ENCODE measurements at places on chromosomes 7 and 10. TPM values are rescaled to one million over a fixed set of nuclear protein-coding genes. Genes with fewer than 3 reads are reported as not detected.

- H3K27ac ChIP-seq: no peak overlapping the region
- H3K4me1 ChIP-seq: no peaks in the 10 kb centered on the region
- H3K36me3 ChIP-seq: no peaks in the 10 kb centered on the region
- no peaks in the 10 kb centered on the region for H3K27me3 ChIP-seq
Measured at GRCh38 chr10:86700851-86701617, 32.7 kb downstream of the LDB3 start.

DNA sequence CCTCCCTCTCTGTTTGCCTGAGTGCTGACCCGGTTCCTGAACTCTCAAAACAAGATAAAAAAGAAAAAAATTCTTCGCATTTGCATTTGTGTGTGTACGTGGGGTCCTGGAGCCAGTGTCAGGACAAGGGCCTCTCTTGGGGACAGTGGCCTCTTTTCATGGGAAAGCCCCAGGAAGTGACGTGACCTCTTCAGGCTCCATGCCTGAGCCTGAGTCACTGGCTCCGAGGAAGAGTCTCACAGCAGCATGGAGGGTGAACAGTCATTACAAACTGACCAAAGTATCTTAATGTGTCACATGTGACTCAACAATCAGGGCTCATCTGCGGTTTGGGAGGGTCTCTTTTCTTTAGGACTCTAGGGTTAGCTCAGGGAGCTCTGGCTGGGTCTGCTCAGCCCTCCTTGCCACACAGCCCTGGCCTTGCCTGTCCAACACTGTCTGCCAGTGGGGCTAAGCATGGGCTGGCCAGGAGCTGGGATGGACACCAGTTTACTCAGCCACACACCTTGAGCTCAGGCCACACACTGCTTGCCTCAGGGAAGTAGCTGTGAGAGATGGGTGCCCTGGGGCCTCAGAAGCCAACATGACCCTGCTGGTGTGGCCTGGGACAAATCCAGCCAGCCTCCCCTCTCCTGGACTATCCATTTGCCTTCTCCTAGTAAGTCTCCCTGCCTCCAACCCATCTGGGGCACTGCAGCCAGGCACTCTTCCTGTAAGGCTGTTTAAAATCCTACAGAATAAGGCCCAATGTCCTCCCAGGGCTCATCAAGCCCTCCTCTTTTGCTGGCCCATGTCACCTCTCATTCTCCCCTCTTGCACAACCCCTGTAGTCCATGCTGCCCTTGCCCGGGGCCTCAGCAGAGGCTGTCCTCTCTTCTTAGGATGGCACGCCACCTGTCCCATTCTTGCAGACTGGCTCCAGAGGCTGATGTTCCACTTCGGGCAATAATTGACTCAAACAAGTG lies 10.5 kb downstream of the TMEM273 start:
- H3K36me3 ChIP-seq: no peaks in the 10 kb centered on the region
- DNase-seq: no peak
- H3K4me1 ChIP-seq: no peaks in the 10 kb centered on the region
- no peak overlapping the region for H3K4me3 ChIP-seq
- no peaks in the 10 kb centered on the region for H3K27me3 ChIP-seq

DNA sequence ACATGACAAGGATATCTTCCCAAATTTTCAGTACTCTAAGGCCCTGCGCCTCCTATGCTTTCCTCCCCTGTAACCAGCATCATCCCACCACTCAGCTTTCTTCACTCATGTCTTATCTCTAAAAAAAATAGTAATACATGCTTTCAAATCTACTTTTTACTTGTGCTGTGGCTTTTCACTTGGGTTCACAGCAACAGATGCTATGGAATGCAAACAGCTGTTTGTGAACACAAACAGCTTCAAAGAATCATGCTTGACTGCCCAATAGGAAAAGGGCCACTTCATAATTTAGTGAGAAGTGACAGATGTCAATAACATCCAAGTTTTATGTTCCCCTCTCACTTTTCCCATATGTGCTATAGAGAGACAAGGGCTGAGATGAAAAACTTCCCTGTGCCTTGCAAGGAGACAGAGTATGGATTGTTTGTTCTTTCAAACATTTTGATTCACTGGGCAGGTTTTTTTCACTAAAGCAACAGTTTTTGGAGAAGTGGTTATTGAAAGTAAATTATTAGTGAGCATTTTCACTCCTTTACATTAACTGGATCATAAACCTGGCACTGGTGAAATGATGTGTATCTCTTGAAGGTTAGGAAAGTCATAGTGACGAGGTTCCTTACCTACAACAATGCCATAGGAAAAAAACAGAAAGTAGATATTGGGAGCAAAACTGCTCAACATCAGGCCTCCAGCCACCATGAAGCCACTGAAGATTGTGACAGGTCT lies 37.3 kb downstream of the SLC16A9 start:
- no peak overlapping the region for H3K4me3 ChIP-seq
- no peak overlapping the region for H3K27ac ChIP-seq
- H3K36me3 ChIP-seq: no peaks in the 10 kb centered on the region
- no peaks in the 10 kb centered on the region for H3K27me3 ChIP-seq

DNA sequence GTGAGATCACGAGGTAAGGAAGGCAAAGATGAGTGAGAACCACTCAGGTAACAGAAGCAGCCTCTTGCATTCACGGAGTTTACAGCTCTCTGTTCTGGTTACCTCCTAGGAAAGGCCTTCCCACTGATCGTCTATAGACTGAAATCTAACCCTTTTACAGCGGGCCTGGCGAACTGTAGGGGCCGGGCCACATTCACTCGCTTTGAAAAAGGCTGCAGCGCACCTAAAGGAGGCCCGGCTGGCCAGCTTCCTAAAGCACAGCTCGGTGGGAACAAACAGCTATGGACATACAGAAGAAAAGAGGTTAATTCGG lies 565 bp downstream of the ATP5MK start:
- no peaks in the 10 kb centered on the region for H3K27me3 ChIP-seq
- DNase-seq: no peak
- peak overlapping the region; percentile 81 for H3K27ac ChIP-seq
- H3K4me1 ChIP-seq: peaks cover 34% of the 10 kb centered on the region
- peaks cover 43% of the 10 kb centered on the region for H3K36me3 ChIP-seq

DNA sequence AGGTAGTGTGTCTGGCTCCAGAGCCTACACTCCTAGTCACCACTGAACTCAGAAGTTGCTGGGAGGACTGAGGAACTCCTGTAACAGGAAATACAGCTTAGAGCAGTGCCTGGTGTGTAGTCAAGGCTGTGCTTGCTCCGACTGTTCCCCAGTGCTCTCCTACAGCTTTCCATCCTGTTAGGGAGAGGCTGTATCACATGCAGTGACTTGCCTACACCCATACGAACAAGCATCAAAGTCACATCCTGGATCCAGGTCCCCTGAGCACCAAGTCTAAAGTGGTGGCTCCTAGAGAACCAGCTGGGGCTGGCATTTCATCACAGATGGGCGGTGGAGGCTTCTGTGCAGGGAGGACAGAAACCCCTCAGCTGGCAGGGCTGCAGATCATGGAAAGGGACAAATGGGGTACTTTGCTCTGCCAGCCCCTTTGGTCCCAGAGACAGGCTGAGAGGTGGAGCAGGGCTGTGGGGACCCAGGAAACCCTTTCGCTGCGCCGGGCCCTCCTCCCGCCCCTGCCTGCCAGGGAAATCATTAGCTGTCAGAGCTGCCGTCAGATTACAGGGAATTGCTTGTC lies 7.7 kb downstream of the ASB10 start:
- no peak overlapping the region for H3K4me3 ChIP-seq
- peaks cover 29% of the 10 kb centered on the region for H3K27me3 ChIP-seq

GRCh38 chr10:49024484-49024883 lies 84.8 kb upstream of the LRRC18 start:
- no peak for DNase-seq
- H3K36me3 ChIP-seq: peaks cover 2% of the 10 kb centered on the region
- peaks cover 5% of the 10 kb centered on the region for H3K4me1 ChIP-seq
- H3K27me3 ChIP-seq: no peaks in the 10 kb centered on the region

DNA sequence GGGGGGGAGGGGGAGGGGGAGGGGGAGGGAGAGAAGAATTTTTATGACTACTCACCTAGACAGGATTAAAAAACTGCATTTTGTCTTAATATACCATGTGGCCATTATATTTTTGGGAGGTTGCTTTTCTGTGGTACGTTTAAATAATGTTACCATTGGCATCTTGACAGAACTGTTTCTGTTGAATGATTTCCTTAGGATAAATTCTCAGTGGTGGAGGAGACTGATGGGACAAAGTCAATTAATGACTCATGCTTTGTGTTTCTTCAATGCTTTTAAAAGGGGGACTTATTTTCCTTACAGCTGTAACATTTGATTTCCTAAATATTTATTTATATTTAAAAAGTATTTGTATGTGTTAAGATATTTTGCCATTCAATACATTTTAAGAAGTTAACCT lies 13.7 kb downstream of the AGR2 start:
- no peaks in the 10 kb centered on the region for H3K4me1 ChIP-seq
- no peaks in the 10 kb centered on the region for H3K27me3 ChIP-seq
- H3K27ac ChIP-seq: no peak overlapping the region
- no peaks in the 10 kb centered on the region for H3K36me3 ChIP-seq
- H3K4me3 ChIP-seq: no peak overlapping the region

DNA sequence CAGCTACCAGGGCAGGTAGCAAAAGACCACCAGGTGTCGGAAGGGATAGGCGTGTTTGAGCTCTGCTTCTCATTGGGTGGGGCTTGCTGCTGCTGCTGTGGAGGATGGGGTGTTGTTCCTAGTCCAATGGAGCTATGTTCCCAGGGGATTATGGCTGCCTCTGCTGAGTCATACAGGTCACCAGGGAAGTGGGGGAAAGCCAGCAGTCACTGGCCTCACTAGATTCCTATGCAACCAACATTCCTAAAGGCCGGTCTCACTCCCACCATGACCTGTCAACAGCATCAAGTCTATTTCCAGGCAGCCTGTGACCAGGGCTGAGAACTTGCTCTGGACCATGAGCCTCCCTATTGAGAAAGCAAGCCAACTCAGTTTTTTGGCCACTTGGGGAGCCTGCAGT lies 1160.8 kb downstream of the REEP3 start:
- no peaks in the 10 kb centered on the region for H3K27me3 ChIP-seq
- DNase-seq: no peak
- no peak overlapping the region for H3K27ac ChIP-seq

DNA sequence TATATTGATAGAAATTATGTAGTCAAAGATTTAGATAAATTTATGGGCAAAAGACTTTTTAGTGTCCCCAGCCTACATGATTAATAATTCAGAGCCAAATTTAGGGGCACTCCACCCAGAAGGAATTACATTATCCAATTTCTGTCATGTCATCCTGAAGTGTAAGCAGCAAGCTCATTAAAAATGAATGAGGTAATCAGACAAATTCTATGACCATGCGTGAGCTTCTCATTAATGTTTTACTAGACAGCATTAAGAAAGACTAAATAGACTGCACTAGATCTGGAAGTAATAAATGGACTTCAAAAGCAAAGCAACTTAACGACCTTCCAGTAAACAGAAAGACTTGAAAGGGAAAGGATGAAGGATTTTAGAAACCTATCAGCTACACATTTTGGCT lies 22.7 kb upstream of the TRUB1 start:
- no peaks in the 10 kb centered on the region for H3K36me3 ChIP-seq
- H3K27ac ChIP-seq: no peak overlapping the region
- no peaks in the 10 kb centered on the region for H3K4me1 ChIP-seq

DNA sequence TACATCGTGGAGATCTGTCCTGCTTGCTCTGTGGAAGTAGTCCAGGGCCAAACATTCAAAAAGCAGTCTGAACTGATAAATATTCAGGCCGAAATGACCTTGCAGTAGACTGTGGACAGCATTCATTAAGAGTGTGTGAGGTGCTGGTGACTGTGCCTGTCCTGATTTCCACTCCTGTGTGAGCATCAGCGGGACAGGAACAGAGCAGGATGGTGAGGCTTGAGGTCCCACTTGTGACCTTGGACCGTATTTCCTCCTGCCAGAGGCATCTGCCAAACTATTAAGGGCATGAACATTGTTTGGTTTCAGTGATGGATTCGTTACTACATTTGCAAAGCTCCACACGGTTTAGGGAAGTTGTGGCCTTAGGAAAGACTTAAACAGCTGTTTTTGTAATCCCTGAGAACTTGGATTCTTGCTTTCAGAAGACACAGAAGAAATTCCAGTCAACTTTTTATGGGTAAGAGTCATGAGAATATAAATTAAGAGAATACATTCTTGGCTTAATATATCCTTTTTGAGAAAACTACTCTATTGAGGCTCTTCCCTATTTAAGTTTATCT lies 32.8 kb downstream of the CCNY start:
- H3K4me3 ChIP-seq: no peak overlapping the region
- H3K4me1 ChIP-seq: peaks cover 97% of the 10 kb centered on the region
- peak overlapping the region; percentile 69 for H3K27ac ChIP-seq
- no peak for DNase-seq
- H3K36me3 ChIP-seq: no peaks in the 10 kb centered on the region
- H3K27me3 ChIP-seq: no peaks in the 10 kb centered on the region

DNA sequence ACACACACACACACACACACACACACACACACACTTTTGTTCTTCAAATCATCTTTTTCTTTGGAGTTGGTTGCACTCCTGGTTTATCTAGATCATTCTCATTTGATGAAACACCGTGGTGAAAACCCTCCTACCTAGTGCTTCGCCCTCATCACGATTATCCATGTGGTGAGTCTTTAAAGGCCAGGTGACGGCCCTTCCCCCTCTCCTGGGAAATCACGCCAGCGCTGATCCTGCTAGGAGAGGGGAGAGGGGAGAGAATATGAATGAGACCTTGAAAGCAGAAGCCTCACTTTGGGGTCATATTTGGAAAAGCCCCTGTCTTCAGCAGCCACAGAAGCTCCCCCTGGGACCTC lies 103.9 kb upstream of the LRRC4 start:
- H3K36me3 ChIP-seq: no peaks in the 10 kb centered on the region
- H3K4me3 ChIP-seq: peak overlapping the region; percentile 66
- H3K27ac ChIP-seq: no peak overlapping the region
- peaks cover 45% of the 10 kb centered on the region for H3K27me3 ChIP-seq
- H3K4me1 ChIP-seq: peaks cover 12% of the 10 kb centered on the region

- H3K36me3 ChIP-seq: no peaks in the 10 kb centered on the region
- H3K27me3 ChIP-seq: no peaks in the 10 kb centered on the region
- DNase-seq: peak; percentile 11
- H3K27ac ChIP-seq: no peak overlapping the region
- H3K4me1 ChIP-seq: no peaks in the 10 kb centered on the region
- no peak overlapping the region for H3K4me3 ChIP-seq
Measured at GRCh38 chr10:15877836-15878576, 17.7 kb upstream of the MINDY3 start.

DNA sequence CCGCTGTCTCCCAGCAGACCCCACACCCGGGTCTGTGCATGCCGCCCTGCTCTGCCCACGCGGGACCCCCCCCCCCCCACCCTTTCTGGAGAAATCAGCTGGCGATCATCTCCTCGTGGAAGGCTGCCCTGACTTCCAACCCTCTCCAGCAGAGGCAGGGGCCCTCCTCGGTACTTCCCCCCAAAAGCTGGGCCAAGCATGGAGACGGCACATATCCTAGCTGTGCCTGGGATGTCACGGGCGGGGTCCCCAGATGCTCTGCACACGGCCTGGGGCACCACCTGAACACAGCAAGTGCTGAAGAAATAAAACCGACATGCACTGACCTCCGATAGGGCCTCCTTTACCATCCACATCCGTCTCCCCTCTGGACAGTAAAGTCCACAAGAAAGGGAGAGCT lies 96.0 kb downstream of the DIP2C start:
- H3K27ac ChIP-seq: peak overlapping the region; percentile 40
- no peaks in the 10 kb centered on the region for H3K27me3 ChIP-seq
- no peaks in the 10 kb centered on the region for H3K36me3 ChIP-seq
- peaks cover 33% of the 10 kb centered on the region for H3K4me1 ChIP-seq

The IFIT2 gene
- not detected for total RNA-seq

The CYP2E1 gene
- 19.2 TPM for total RNA-seq

The LIPN gene
- total RNA-seq: 1.1 TPM
